ENCODE measurements at places on chromosomes 16 and 17.

GRCh38 chr17:61216066-61216465 is 183.6 kb upstream of the TBX2 start:
- no peak for DNase-seq

- no peak for DNase-seq
Observed at GRCh38 chr16:9816644-9817043, 365.6 kb downstream of the GRIN2A start.

GRCh38 chr16:46918905-46919792 is 35.0 kb downstream of the GPT2 start:
- DNase-seq, result peak; percentile 50

DNA sequence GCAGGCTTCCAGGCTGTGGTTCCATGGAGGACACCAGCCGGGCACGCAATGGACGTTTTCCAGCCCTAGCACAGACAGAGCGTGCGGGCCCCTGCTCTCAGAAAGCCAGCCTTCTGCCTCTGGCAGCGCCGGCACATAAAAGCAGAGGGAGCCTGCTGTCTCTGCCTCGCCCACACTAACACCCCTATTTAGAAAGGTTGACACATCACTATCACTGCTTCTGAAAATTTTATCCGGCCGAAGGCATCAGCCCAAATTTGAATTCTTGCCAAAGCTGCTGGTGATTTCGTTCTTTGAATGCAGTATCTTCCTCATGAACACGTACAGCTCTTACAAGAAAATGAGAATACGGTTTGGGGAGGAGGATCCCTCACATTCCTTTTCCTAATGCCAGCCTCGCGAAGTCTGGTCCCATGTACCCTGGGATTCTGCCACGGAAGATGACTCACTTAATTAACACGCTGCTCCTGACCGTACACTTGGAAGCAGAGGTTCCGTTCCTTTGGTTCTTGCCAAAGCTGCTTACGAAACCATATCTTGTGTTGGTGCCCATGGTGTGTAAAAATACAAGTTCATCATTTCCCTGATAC is 1.3 kb upstream of the RAB11FIP3 start:
- no peak for DNase-seq

- DNase-seq, result no peak
Observed at GRCh38 chr17:10993126-10993525, 155.2 kb upstream of the PIRT start.

DNA sequence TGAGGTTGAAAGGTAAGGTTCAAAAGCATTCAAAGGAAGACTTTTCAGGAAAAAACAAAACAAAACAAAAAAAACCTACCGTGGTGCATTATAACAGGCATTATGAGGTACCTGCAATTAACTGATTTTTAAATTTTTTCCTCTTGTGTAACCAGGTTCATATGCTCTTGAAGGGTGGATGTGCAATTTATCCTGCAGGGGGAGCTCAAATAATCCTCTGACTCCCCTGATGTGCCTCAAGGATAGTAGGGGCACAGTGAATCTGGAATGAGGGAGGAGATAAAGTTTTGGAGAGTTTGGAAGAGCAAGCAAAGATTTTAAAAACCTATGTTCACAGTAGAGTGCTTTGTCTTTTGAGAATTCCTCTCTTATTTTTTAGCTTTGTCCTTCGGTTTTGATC is 1349.4 kb downstream of the CDH8 start:
- no peak for DNase-seq
